SK-N-SH (cell line): ENCODE measurements at places on chromosomes 1 and 21. TPM values are rescaled to one million over a fixed set of nuclear protein-coding genes. Genes with fewer than 3 reads are reported as not detected.

OR2G6 gene
- not detected in 2 replicates for polyA plus RNA-seq

STUM gene
- polyA plus RNA-seq = not detected in 2 replicates

MCOLN2 gene
- not detected in 2 replicates for polyA plus RNA-seq

RGS21 gene
- not detected in 2 replicates for polyA plus RNA-seq

CDK18 gene
- polyA plus RNA-seq = 2.5 and 3.1 TPM in 2 replicates

FMOD gene
- not detected in 2 replicates for polyA plus RNA-seq

OR2M2 gene
- not detected in 2 replicates for polyA plus RNA-seq

STXBP3 gene
- polyA plus RNA-seq = 12.6 and 16.8 TPM in 2 replicates

LAX1 gene
- 0.03 and 0.08 TPM in 2 replicates for polyA plus RNA-seq

CYP4B1 gene
- polyA plus RNA-seq = not detected in 2 replicates

PRAMEF9 gene
- polyA plus RNA-seq = not detected in 2 replicates

COL6A1 gene
- 37.3 and 107 TPM in 2 replicates for polyA plus RNA-seq

OLIG2 gene
- not detected in 2 replicates for polyA plus RNA-seq

ZNF683 gene
- not detected in 2 replicates for polyA plus RNA-seq

CD84 gene
- not detected in 2 replicates for polyA plus RNA-seq

CHODL gene
- polyA plus RNA-seq = not detected in 2 replicates

TRIM17 gene
- polyA plus RNA-seq = 1.5 and 1.6 TPM in 2 replicates

OMA1 gene
- 6.9 and 9.1 TPM in 2 replicates for polyA plus RNA-seq

SLC16A4 gene
- 3.0 and 5.2 TPM in 2 replicates for polyA plus RNA-seq

NOTCH2 gene
- 23.0 and 23.3 TPM in 2 replicates for polyA plus RNA-seq
